ENCODE measurements at places on chromosomes 7 and 10. TPM values are rescaled to one million over a fixed set of nuclear protein-coding genes. Genes with fewer than 3 reads are reported as not detected.

- H3K27ac ChIP-seq, result no peak overlapping the region
- no peaks in the 10 kb centered on the region for H3K36me3 ChIP-seq
- H3K4me1 ChIP-seq, result no peaks in the 10 kb centered on the region
- DNase-seq, result no peak
- no peak overlapping the region for H3K4me3 ChIP-seq
Measured at GRCh38 chr10:96341219-96342182, 17.3 kb downstream of the OPALIN start.

- H3K27me3 ChIP-seq, result no peaks in the 10 kb centered on the region
- H3K27ac ChIP-seq, result no peak overlapping the region
- H3K4me3 ChIP-seq, result no peak overlapping the region
Measured at GRCh38 chr7:17097668-17098297, 200.7 kb upstream of the AHR start.

DNA sequence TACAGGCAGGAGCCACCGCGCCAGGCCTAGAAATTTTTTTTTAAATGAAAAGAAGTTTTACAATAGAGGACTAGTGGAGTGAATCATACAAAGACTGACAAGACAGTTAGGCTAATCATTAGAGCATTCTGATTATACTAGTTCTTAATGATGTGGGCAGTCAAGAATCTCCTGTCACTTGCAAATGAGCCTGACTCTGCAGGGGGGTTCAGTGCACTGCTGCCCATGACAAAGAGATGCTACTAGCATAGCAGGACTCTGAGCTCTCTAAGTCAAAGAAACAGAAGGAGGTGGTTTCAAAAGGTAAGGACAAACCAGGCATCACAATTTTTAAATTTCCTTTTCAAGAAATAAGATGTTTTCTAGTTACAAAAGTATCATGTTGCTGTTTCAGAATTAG, 59.0 kb downstream of the CCDC6 start:
- H3K36me3 ChIP-seq, result peaks cover 2% of the 10 kb centered on the region
- H3K27ac ChIP-seq, result no peak overlapping the region
- H3K4me1 ChIP-seq, result no peaks in the 10 kb centered on the region
- no peaks in the 10 kb centered on the region for H3K27me3 ChIP-seq

- DNase-seq, result no peak
- H3K27ac ChIP-seq, result no peak overlapping the region
- no peaks in the 10 kb centered on the region for H3K27me3 ChIP-seq
- H3K36me3 ChIP-seq, result no peaks in the 10 kb centered on the region
- H3K4me3 ChIP-seq, result no peak overlapping the region
- no peaks in the 10 kb centered on the region for H3K4me1 ChIP-seq
Measured at GRCh38 chr10:131312478-131312836, 936 bp upstream of the TCERG1L start.

DNA sequence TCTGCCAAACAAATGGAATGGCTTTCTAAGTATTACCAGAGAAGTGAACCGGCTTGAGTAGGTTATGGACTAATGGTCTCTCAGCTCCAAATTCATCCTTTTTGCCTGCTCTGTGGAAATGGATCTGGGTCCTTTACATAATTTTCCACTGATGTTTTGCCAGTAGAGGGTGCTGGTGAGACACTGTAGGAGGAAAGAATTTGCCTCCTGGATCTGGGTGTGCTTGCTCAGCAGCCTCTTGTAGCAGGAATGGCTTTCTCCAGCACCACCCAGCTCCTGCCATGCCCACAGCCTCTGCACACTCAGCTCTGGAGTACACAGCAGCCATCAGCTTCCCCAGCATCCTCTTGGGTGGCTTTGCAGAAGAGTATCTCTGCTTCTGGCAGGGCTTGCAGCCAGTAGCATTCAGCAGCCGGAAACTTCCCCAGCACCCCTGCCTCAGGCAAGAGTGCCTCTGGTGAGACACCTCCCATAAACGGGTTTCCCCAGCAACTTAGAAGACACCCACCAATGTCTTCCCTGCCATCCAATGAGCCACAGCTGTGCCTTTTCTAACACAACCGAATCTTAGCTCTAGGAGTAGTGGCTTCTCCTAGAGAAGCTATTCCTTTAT, 235.0 kb upstream of the PLPP4 start:
- no peaks in the 10 kb centered on the region for H3K36me3 ChIP-seq
- no peak overlapping the region for H3K4me3 ChIP-seq
- no peaks in the 10 kb centered on the region for H3K27me3 ChIP-seq
- no peaks in the 10 kb centered on the region for H3K4me1 ChIP-seq
- no peak overlapping the region for H3K27ac ChIP-seq

GRCh38 chr10:13296476-13296875, 3.4 kb downstream of the PHYH start:
- peaks cover 10% of the 10 kb centered on the region for H3K4me1 ChIP-seq
- no peaks in the 10 kb centered on the region for H3K27me3 ChIP-seq
- H3K4me3 ChIP-seq, result no peak overlapping the region

- no peaks in the 10 kb centered on the region for H3K4me1 ChIP-seq
- H3K27me3 ChIP-seq, result no peaks in the 10 kb centered on the region
- H3K4me3 ChIP-seq, result no peak overlapping the region
- H3K27ac ChIP-seq, result no peak overlapping the region
- DNase-seq, result no peak
Measured at GRCh38 chr10:129694184-129694583, 227.1 kb downstream of the MGMT start.

DNA sequence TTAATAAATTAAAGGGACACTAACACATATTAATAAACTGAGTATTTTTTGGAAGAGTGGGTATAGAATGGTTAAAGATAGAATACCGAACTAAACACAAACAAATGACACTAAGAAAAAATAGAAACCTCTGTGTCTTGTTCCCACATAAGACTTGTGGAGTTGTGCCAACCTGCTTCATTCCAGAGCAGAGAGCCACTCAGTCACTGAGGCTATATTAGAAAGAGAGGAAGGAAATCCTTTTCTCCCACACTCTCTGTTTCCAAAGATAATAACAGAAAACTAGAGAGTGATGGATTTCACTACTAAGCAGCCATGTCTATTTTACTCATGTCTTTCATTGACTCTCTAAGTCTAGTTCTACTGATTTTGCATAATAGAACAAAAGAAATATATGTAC, 26.0 kb downstream of the CTNNA3 start:
- no peaks in the 10 kb centered on the region for H3K4me1 ChIP-seq
- no peak overlapping the region for H3K27ac ChIP-seq
- H3K4me3 ChIP-seq, result no peak overlapping the region

DNA sequence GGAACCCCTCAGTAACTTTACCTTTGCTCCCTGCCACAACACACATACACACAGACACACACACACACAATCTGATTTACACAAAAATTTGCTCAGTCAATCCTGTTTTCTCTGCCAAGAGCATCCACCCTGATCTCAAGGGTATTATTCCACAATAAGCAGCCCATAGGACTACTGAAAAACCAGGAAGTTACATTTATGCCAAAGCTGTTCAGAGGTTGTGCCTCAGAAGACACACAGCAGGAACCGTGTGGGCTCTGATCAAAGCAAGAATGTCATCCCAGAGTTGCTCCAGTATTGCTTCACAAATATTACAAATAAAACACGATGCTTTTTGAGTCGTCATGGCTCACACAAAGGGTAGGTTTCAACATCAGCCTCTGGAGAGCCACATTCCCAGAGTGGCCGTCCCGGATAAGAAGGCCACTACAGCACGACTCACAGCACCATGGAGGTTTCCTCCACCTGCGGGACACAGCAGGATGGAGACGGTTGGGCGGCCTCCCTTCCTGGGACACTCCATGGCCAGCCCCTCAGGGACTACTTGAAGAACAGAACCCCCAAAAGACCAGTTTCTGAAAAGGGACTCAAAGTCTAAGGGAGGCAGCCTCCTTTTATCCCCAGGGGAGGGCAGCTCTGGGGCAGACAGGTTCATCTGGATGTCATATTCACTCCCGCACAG, 1.6 kb downstream of the AIFM2 start:
- no peak overlapping the region for H3K4me3 ChIP-seq
- H3K36me3 ChIP-seq, result no peaks in the 10 kb centered on the region
- no peaks in the 10 kb centered on the region for H3K27me3 ChIP-seq

HPSE2 gene
- not detected for total RNA-seq

CYP2C19 gene
- total RNA-seq, result 1.0 TPM

HOXA1 gene
- 18.8 TPM for total RNA-seq

LRRC4 gene
- total RNA-seq, result not detected
